Stimulated activated CD4-positive, alpha-beta T cell treated with anti-CD3 and anti-CD28 coated beads, Interleukin-2, amount 100 ng/mL, for 48 hours (primary cell): ENCODE measurements at places on chromosomes 3 and 15.
A peak's percentile ranks its signal among the peaks of the same experiment; 100 is the strongest.

- DNase-seq = no peak
These were observed 88.8 kb downstream of the IGSF11 start for GRCh38 chr3:118945834-118946233.

DNA sequence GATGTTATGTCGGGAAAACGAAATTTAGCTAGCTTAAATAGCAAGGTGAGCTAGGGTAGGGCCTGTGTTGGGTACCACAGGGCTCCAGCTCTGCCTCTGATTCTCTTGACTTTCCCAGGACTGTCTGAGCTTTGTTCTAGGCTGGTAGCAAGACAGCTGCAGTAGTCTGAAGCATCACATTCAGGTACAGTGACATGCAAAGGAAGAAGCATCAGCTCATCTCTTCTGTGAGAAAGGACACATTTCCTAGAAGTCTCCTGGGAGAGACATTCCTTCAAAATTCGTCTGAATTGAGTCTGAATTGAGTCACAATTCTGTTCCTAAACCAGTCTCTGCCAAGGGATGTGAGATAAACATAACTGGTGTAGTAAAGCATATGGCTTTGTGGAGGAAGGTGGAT, 8.5 kb upstream of the UBXN7 start:
- no peak for DNase-seq

DNA sequence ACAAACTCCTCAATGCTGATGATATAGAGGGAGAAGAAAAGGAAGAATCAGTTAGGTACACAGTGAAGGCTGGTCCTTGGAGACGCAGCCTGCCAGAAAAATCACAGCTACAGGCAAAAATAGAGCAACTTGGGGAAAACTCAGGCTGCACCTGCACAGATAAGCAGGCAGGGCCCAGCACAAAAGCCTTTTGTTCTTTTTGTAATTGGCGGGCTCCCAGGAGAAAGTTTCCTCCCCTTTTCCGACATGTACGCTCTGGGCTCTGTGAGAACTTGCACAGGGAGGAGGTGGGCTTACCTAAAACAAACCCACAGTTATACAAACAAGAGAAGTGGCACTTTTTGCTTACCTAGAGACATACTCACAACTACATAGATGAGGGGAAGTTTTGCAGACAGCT, 813.4 kb upstream of the EPHA6 start:
- DNase-seq = no peak

GRCh38 chr3:12477256-12477655, 7.0 kb upstream of the TSEN2 start:
- DNase-seq = no peak

- DNase-seq = no peak
These were observed 15.3 kb upstream of the COLQ start for GRCh38 chr3:15536856-15537255.

GRCh38 chr3:130795396-130795795, 48.8 kb upstream of the PIK3R4 start:
- DNase-seq = no peak

GRCh38 chr3:73652896-73653295, 28.2 kb upstream of the PDZRN3 start:
- no peak for DNase-seq

DNA sequence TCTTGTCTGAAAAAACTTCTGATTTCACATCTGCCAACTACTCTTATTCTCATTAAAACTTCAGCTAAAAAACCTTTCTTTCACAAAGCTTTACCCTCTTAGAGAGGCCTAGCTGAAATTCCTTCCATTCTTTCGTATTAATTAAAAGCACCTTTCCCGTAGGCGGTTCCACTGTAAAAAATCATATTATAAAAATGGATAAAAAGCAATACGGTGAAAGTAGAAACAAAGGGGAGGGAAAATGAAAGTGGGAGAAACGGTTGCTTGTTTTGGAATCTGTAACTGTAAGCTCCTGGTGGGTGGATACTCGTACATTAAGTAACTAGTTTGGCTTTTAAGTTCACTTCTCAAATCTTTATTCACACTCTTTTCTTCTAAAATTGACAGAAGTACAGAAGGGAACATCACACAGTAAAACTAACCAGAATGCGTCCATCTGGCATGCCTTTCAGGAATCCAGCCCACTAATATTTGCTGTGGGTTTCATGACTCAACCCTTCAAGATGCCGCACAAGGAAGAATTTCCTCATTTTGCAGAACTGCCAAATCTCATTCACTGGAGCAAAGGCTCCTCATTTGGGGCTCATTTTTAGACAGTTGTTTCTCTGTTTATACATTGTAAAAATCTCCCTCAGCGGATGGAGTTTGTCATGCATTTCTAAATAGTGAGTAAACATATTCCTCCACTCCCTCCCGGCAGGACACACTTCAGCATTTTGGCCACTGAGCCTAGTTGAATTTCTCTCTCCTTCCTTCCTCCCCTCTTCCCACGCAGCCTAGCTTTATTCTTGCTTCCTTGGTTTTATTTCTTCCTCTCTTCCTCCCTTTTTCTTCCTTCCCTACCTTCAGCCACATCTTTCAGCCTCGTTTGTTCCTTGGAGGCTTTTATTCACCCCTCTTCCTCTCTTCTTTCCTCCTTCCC, 419.5 kb upstream of the NAALADL2 start:
- no peak for DNase-seq

GRCh38 chr3:188974856-188975599, 196.7 kb upstream of the TPRG1 start:
- no peak for DNase-seq

- DNase-seq = no peak
These were observed 784.0 kb downstream of the ZPLD1 start for GRCh38 chr3:103218793-103219192.

DNA sequence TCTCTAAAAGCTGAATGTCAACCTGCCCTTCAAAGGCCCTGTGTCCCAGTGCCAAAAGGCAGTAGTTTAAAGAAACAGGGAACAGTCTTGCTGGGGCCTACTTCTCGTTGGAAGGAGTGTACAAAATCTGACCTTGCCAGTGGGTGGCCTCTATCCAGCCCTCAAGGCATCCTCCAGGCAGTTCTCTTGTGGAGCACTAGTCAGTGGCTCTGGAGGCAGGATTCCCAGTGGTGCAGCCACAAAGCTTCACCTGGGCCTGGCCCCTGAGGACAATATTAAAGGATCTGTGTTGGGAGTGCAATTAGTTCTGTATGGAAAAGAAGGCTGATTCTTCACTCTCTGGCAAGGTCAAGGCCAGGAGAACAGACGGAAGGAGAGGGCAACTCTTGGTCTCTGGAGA, 237.8 kb upstream of the ADAMTS9 start:
- DNase-seq = no peak

- DNase-seq = no peak
These were observed 27.1 kb downstream of the SLC12A1 start for GRCh38 chr15:48233246-48233645.

DNA sequence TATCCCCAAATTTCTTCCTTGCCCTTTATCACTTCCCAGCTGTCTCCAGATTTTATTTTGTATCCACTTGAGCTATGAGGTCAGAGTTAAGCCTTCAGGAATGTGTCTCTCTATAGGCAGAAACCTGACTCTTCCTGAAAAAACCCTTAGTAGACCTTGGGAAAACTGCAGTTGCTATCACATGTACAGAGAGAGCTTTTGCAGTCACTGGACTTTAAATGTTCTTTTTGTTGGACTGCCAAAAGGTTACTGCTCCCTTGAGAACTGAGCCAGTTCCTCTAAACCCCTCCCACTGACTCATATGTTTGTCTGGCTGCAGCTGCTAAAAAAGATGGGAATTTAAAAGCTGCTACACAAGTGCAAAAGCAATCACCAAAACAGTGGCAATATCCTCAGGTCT, 169.1 kb upstream of the CCDC54 start:
- no peak for DNase-seq

DNA sequence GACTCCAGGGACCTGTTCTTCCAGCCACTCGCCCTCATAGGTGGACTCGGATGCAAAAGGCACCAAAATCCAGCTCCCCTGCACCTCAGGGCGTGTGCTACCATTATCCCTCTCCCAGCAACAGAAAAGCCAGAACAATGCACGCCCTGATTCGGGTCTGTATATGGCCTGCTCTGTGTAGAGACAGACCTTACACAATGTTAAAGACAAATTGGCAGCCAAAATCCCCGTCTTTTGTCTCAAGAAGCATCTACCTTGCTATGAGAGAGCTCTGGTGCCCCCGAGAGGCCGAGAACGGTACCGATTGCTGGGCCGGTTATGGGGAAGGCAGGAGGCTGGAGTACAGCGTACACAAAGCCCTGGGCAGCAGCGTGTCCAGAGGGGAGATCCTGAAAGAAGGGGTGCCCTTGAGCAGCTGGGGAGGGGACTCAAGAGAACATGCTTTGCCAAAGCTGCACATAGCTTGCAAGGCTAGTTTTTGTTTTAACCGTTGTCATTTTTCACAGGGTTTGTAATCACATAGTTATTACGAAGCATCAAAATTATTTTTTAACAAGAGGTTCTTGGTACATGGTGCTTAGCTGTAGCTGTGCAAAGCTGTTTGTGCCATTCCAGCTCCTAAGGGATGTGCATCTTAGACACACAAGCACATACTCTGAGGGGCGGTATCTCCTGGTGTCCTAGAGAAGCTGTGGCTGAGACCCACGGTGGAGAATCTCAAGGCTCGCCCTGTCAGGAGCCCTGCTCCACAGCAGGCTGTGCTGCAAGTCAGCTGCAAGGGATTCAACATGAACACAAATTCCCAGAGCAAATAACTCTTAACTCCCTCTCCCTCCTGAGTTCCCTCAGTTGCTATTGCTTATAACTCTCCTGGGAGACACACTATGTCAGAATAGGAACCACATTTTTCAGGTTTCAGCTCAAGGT, 461.5 kb upstream of the PPP2R3A start:
- no peak for DNase-seq

GRCh38 chr3:195774917-195775316, 36.8 kb downstream of the MUC4 start:
- peak; percentile 26 for DNase-seq

DNA sequence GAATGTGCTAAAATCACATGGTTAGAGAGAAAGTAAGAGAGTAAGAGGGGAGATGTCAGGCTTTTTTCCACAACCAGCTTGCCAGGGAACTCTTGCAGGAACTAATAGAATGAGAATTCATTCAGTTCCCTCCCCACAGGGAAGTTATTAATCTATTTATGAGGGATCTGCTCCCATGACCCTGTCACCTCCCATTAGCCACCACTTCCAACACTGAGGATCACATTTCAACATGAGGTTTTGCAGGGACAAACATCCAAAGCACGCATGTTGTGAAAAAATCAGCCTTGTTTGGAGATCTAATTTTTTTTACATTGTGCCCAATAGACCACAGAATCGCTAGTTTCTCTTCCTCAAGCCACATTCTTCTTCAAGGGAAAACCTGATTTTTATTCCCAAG, 904.0 kb downstream of the TBL1XR1 start:
- DNase-seq = no peak

DNA sequence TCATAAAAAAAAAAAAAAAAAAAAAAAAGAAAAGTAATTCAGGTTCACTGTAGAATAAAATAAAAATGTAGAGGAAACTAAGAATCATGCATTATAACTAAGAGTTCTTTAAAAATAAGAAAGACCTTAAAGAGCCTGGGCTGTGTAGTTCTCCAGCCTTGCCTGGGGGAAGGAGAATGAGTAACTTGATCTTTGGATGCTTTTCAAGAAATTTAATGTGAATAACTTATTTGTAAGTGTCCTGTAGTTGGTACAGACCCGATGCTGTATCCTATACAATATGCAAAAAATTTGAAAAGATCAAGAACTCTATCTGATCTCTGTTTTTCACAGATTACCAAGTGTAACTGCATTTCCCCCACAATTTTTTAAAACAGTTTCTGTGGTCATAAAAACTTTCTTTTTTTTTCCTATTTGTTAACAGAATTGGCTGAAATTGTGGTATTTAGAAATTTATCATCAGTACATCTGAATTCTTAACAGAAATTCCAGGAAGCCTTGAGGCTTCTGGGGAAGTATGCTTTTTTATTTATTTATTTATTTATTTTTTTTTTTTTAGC, 195.3 kb downstream of the THRB start:
- no peak for DNase-seq

DNA sequence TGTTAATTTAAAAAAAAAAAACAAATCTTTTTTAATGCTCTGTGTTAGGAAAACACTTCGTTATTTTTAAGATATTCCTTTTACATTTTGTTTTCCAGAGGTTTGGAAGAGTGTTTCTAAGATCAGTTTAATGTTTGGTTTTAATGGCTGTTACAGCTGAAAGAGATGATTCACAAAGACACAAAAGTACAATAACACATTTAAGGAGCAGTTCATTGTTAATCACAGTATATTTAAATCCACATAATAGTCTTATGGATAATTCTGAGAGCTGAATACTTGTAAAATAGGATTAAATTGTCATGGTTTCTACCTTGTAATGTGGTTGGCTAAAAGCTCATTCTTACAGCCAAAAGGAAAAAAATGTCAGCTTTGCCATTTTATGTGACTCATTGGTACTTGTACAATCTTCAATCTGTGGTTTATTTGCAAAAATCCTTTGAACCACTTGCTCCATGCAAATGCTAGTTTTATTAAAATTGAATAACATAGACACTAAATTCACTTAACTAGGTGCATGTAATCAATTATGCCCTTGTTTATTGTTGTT, 426.4 kb downstream of the NLGN1 start:
- no peak for DNase-seq

- DNase-seq = peak; percentile 23
These were observed 1.7 kb upstream of the HES1 start for GRCh38 chr3:194134231-194134756.

DNA sequence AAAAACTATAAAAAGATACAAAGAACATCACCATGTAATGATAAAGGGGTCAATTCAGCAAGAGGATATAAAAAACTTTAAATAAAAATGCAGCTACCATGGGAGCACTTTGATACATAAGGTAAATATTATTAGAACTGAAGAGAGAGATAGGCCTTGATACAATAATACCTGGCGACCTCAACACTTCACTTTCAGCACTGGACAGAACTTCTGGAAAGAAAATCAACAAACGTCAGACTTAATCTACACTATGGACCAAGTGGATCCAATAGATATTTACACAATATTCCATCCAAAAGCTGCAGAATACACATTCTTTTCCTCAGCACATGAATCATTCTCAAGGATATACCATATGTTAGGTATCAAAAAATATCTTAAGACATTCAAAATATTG, 42.0 kb downstream of the WDR49 start:
- DNase-seq = no peak

- DNase-seq = peak; percentile 76
These were observed 276.6 kb downstream of the RPLP1 start for GRCh38 chr15:69729167-69729748.

DNA sequence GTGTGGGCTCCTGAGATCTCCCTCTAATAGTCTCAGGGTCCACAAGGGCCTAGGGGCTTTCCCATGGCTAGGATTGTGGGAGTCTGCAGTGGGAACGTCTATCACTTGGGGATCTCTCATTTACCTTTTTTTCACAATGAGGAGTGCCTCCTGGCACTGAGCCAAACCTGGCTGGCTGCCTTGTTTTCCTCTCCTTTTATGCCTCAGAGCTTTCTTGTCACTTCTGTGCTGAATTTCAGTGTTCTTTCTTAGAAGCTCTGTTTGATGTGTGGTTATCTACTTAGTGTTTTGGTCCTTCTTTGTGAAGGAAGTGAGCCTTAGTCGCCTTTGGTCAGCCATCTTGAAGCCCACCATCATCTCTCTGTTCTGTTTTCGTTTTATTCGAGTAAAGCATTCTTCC, 33.9 kb downstream of the DOCK3 start:
- DNase-seq = no peak
